ENCODE measurements at places on chromosomes 1 and 21.
A peak's percentile ranks its signal among the peaks of the same experiment; 100 is the strongest.

DNA sequence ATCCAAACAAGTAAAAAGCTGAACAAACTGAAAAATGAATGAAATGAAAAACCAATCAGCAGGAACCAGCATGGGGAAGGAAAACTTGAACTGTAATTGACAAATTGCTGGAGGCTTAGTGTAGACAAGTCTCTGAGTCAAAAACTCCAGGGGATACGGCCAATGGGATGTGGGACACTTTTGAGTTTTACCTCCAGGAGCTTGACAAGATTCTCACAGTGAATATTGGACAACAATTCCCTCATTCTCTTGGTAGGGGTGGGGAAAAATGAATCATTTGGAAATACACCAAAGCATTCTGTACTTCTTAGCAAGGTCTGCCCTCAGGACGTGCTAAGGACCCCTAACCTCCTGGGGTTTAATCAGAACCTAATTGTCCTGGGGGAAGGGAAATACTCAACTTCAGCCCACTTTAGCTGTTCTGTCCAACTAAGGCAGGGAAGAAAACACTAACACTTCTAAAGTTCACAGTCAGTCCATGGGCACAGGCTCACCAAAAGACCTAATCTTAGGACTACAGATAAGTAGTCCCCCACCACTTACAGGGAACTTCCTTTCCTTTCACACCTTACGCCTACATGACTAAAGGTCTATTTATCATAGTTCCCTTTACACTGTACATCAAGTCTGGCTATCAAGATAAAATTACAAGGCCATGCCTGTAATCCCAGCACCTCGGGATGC is 60.7 kb upstream of the CDC42BPA start:
- DNase-seq = no peak

DNA sequence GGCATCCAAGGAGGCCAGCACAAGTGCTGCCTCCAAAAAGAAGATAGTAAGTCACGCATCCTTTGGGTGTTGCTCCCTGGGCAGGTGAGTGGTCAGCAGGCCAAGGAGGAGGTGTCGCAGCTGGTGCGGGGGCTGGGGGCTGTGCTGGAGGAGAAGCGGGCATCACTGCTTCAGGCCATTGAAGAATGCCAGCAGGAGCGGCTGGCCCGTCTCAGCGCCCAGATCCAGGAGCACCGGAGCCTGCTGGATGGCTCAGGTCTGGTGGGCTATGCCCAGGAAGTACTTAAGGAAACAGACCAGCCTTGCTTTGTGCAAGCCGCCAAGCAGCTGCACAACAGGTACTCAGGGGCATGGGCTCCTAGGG is 4.3 kb downstream of the TRIM46 start:
- DNase-seq = no peak

DNA sequence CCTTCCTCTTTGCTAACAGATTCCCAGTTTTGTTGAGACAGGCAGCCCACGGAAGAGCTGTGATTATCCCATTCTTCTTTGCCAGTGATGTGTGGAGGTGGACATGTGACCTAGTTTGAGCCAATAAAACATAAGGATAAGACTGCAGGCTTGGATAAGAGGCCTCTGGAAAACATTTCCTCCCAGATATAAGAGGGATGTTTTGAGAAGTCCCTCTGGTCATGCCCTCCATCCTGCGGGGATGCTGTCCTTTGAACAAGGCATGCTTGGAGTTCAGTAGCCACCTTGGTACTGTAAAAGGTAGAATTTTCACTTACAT is 155.7 kb downstream of the TM2D1 start:
- DNase-seq = no peak

DNA sequence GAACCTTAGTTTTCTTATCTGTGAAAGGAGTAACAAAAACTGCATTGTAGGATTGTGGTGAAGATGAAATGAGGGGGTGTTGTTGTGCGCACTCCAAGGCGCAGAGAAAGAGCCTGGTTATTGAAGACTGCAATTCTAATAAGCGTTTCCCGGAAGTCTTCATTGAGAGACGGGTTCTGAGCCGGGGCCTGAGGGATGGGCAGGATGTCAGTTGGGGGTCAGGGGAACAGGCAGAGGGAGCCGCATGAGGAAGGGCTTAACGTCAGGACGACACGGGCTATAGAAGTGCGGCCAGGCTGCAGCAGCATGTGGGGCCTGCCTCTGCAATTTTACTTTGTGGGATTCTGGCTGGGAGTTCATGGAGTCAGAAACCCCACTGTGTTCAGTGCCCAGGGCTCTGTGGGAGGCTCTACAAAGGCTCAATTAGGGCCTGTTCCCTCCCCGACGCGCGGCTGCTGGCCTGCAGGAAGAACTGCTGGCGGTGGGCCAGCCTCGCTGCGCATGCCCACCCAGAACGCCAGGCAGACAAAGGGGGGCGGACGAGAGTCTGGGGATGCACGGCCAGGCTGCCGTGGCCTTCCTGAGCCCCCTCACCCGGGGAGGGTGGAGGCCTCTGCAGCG is 20.7 kb downstream of the TRIM62 start:
- no peak for DNase-seq

GRCh38 chr1:237164406-237165352 is 122.7 kb downstream of the RYR2 start:
- DNase-seq = no peak

DNA sequence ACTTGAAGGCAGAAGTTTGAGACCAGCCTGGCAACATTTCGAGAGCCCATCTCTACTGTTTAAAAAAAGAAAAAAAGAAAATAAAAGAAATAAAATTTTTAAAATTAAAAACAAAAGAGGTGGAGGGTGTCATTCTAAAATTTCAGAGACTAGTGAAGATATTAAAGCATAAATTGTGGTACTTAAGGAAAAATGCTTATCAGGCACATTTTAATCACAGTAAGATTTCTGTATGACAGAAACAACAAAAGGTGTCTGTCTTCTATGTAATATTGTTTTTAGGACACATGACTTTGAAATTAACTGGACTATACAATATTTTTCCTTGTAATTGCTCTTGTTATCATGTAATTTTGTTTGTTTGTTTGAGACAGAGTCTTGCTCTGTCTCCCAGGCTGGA is 4.6 kb downstream of the WASF2 start:
- no peak for DNase-seq

DNA sequence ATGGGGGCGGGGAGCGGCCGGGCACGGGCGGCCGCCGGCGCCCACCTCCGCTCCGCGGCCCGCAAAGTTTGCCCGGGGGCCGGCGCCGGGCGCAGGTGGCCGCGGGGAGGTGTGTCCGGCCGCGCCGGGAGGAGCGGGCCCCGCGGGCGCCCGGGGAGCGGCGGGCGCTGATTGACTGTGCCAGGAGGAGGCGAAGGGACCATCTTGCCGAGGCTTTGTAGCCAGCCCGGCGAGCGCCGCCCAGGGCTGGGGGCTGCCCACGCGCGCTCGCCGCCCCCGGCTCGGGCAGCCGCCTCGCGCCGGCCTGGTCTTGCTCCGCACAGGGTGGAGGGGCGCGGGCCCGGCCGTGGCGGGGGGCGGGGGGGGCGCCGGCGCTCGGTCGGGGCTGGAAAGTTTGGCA is 432 bp downstream of the EPHB2 start:
- DNase-seq = no peak

DNA sequence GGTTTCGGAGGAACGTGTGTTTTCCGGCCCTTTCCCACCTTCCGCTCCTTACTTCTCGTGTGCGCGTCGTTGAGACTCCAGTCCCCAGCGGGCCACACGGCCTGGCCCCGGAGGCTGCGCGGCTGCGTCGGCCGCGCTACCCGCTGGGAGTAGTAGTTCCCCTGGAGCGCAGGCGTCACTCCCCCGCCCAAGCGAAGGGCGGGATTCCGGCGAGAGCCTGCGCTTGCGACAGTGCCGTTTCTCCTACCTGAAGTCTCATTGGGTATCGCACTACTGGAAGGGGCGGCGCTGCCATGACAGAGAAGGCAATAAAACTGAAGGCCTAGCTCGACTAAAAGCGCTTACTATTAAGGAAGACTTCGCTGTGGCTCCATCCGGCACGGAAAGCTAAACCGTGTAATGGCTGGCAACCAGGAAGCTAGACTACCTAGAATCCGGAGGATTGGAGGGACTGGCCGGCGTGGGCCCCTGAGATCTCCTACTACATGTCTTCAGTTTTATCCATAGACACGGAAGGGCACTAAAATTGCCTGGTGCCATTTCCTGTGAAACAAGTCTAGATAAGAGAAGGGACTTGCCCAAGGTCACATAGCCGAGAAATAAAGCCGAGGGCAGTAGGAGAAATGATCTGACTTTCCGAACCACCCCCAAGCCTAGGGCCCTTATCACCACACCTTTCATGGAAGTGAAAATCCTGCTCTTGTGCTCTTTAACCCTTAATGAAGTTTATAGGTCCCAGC is 797 bp upstream of the TMEM69 start:
- peak; percentile 92 for DNase-seq

DNA sequence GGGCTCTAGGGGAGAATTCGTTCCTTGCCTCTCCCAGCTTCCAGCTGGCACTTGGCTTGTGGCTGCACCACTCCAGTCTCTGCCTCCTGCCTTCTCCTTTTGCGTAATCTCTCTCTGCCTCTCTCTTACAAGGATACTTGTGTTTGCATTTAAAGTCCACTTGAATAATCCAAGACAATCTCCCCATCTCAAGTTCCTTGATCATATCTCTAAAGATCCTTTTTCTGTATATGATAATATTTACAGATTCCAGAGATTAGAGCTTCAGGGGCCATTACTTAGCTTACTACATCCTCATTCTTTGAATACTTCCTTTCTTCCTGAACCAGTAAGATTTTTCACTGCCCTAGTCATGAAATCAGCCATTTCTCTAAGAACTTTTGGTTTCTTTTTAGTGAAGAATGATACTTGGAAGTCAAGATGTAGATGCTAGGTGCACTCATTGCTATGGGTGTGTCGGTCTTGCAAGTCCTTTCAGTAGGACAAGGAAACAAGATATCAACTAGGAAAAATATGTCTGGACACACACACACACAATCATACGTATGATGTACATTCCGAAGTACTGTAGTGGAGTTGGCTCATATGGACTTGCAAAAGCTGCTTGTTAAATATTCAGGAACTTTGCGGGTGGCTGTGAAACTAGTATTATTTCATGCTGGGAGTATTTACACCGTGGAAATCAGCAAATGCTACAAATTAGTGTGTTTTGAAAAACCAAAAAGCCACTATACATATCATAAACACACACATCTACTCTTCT is 20.8 kb upstream of the RLF start:
- no peak for DNase-seq

- DNase-seq = no peak
Measured at GRCh38 chr1:158311066-158311465, 20.3 kb downstream of the CD1B start.
